Chondrocyte (in vitro differentiated cells): ENCODE measurements at places on chromosomes 2 and 18. TPM values are rescaled to one million over a fixed set of nuclear protein-coding genes. Genes with fewer than 3 reads are reported as not detected.

DNA sequence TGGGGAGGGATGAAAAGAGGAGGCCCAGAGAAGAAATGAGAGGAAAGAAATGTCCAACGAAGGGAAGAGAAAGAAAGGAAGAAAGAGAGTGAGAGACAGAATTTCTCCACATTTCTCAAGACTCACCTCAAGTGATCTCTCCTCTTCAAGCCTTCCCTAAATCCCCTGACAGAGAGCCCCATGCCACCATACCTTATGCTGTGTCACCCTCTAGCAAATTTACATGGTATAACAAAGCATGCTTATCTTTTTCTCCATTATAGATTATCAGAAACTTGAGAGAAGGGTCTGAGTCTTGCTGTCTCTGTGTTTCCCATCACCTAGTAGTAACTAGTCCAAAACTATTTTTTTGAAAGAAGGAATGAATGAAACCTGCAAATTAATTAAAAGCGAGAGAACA is 1208.4 kb downstream of the DPP10 start:
- DNase-seq, result no peak

GRCh38 chr2:127508023-127508630 is 18.2 kb downstream of the IWS1 start:
- no peak for DNase-seq

Gene DAW1
- total RNA-seq, result 0.28 to 0.65 TPM (median 0.47 TPM) in 3 replicates

GRCh38 chr2:241271706-241272302 is 43.7 kb downstream of the HDLBP start:
- peak; percentile 96 for DNase-seq

Gene MEP1B
- not detected in 3 replicates for total RNA-seq
